ENCODE measurements at places on chromosomes 2 and 18.

DNA sequence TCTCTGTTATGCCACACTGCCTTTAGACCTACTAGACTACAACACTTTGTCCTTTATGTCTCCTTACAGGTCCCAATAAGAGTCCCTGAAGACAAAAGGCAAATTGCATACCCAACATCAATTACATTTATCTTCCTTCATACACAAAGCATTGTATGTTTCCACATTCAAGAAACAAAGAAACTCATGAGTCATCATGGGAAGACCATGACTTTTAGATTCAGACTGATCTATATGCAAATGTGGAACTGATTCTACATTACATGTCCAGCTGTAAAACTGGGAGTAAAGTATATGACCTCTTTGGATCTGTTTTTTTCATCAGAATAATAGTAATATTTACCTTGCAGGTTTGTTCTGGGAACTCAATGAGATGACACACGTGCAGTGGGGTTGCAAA, 25.2 kb upstream of the HNMT start:
- no peak for DNase-seq

DNA sequence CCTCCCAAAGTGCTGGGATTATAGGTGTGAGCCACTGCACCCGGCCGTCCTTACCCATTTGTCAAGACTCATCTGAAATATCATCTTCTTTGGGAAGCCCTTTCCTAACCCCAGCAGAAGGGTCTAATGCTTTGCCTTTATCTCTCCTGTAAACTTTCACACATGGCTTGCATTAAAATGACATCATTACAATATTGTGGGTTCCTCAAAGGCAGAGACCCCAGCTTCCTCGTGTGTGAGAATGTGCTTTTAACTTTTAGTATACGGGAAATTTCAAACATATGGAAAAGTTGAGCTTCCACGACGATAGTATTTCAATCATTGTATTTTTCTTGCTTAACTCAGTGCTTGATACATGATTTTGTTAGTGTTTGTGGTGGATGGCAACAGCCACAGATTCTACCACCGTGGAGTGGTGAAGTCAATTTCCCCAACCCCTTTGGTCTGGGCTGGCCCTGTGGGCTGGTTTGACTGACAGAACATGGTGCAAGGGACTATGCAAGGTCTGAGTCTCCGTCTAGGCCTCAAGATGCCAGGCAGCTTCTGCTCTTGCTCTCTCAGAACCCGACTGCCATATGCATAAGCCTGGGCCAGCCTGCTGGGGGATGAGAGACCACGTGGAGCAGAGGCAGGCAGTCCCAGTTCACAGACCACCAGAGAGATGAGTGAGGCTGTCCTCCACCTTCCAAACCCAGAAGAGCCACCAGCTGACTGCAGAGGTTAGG, 39.9 kb downstream of the NGEF start:
- no peak for DNase-seq

DNA sequence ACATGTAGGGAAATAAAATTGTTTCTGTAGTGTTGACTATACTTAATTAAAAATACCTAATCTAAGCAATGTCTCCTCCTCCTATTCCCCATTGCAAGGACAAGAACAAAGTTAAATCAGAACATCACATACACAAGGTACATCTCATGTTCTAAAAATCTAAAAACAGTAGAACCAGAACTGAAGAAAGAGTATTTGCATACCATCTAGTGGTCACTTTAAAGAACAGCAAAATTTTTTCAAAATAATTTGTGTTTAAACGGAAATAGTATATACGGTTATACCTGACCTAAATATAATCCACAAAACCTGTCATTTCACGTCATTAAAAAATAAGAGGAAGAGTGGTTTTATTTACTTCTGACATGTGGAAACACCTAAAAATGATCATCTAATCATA, 294.3 kb upstream of the KCNH7 start:
- DNase-seq, result no peak

GRCh38 chr18:59096098-59096789, 43.4 kb upstream of the SEC11C start:
- DNase-seq, result peak; percentile 64

DNA sequence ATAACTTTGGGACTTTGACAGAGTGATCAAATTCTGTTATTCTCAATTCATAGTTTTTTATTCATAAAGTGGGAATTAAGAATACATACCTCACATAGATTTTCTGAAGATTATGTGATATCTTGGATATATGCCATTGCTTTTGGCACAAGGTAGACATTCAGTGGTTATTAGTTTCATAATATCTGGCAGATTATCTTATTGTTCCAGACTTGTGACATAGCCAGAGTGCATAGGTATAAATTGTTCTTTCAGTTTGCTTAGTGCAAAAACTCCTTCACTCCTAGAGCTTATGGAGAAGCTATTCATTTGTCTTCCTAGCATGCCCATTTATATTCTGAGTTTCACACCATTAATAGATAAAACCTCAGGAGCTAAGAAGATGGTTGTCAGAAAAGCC, 222.0 kb downstream of the KCNE4 start:
- DNase-seq, result no peak

DNA sequence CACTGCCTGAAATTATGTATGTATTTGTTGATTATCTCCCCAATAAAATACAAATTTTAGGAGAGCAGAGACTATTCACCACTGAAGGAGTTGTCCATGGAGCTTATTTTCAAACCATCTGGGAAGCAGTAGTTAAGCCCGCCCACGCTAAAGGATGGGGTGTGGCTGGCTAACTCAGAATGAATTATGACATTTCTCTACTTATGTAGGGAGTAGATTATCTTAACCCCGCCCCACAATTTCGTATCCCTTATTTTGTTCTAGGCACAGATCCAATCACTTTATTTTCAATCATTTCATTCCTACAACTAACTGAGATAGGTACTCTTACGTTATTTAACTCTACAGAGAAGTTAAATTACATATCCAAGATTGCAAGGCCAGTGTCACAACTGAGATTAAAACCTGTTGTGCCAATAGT, 1.4 kb upstream of the LAPTM4A start:
- DNase-seq, result no peak

DNA sequence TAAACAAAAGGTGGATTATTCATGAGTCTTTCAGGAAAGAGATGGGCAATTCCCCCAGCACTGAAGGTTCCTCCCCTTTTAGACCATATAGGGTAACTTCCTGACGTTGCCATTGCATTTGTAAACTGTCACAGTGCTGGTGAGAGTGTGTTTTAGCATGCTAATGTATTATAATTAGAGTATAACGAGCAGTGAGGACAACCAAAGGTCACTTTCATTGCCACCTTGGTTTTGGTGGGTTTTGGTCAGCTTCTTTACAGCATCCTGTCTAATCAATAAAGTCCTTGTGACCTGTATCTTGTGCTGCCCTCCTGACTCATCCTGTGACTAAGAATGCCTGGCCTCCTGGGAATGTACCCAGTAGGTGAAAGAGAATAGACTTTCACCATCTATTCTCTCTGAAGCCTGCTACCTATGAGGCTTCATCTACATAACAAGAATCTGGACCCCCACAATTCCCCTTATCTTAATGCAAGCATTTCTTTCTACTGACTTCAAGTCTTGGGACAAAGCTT, 148.7 kb downstream of the CABLES1 start:
- peak; percentile 79 for DNase-seq

- no peak for DNase-seq
These were observed 766.9 kb upstream of the ZEB2 start for GRCh38 chr2:145286716-145287275.

GRCh38 chr2:52260904-52261303, 1229.0 kb upstream of the NRXN1 start:
- DNase-seq, result no peak

DNA sequence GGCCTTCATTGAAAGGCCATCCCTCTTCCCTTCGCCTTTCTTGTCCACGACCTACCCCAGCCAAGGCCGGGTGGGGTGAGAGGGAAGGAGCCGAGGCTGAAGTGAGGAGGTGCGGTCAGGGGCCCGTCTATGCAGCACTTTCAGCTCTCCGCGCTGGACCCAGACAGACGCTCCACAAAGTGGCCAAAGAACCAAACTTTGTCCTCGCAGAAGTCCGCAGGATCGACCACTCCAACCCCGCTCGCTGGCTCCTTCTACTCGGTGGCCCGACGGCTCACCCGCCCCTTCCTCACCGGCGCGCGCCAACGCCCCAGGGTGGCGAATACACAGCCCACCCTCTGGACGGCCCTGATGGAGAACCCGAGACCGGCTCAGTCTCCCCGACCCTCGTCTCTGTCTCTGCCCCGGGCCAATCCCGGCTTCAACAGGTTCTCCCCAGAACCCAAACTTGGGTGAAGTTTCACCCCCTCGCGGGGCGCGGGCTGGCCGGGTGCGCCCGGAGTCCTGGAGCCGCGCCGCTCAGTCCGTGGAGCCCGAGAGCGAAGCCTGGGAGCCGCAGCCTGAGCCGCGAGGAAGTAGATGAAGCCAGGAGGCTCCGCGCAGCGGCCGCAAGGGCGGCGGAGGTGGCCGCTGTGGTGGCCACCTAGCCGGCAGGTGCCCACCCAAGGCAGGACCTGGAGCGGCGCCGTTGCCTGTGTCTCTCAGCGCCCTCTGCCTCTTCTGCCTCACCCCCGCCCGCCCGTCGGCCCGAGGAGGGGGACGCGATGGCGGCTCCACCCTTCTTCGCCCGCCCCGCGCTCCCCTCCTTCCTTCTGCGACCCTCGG, 26.7 kb upstream of the ALPP start:
- DNase-seq, result peak; percentile 69

DNA sequence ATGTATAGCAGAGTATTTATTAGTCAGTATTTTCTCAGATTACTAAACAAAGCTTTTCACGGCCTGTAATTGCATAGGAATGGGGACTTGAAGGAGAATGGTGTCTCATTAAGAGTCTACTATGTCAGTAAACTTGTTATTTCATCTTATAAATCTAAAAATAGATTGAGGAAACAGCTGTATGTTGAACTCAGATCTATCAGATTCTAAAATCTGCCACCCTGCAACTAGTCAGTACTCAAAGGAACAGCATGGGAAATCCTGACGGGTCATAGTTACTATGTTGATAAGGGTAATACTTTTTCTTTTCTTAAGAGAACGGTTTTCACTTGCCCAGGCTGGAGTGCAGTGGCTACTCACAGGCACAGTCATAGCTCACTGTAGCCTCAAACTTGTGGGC, 70.2 kb upstream of the EMILIN2 start:
- no peak for DNase-seq

DNA sequence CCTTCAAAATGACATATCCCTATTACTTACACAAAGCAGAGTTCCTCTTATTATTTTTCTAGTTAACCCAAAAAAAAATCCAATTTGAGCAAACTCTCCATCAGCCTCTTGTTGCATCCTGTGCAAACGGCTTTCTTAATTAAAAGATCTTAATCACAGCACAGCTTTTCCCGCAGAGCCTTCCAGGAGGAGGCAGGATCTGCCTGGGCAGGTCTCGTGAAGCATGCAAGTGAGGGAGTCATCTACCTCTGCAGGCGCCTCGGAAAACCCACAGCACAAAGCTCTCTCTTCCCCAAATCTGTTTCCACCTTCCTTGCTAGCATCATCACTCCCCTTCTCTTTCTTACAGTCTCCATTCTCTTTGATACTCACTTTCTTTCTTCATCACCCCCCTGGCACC, 100.4 kb downstream of the EN1 start:
- no peak for DNase-seq

- DNase-seq, result no peak
These were observed 1.0 kb downstream of the CNNM3 start for GRCh38 chr2:96816836-96817702.

DNA sequence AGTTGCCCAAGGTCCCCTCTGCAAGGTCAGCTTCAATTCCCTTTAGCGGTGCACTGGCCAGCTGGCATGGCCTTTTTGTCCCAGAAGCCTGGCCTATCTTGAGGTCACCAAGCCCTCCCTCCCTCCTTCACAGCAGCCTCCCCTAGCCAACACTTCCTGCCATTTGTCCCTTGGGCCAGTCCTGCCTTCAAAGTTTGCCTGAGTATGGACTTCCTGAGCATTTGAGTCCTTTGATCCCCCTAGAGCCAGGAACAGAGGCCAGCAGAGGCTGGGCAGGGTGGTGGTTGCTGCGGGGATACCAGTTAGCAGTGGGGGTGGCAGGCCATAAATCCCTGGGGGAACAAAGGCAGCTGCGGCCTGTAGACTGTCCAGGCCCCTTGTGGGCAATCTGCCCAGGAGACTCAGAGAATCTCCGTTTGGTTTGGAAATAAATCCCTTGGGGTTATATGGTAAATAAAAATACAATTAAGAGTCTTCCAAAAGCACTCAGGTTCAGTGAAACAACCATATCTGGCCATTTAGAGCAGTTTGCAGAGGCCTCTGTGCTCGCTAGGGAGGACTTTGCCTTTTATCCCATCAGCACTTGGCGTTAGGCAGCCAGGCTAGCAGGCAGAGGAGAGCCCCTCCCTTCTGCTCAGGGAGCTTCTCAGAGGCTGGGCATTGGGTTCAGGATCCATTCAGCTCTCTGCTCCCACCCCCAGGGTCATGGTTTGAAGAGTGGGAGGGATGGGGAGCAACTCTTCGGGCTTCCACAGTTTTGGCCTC, 3.1 kb upstream of the HES6 start:
- DNase-seq, result peak; percentile 70

DNA sequence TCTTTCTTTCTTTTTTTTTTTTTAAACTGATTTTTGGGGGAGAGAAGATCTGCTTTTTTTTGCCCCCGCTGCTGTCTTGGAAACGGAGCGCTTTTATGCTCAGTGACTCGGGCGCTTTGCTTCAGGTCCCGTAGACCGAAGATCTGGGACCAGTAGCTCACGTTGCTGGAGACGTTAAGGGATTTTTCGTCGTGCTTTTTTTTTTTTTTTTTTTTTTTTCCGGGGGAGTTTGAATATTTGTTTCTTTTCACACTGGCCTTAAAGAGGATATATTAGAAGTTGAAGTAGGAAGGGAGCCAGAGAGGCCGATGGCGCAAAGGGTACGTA, 587 bp downstream of the MEIS1 start:
- no peak for DNase-seq

GRCh38 chr18:13103366-13103765, 112.2 kb downstream of the CEP192 start:
- no peak for DNase-seq

- no peak for DNase-seq
These were observed 86.1 kb upstream of the CTAGE1 start for GRCh38 chr18:22503803-22504202.

- no peak for DNase-seq
These were observed 112.6 kb upstream of the PXDN start for GRCh38 chr2:1856922-1857321.

DNA sequence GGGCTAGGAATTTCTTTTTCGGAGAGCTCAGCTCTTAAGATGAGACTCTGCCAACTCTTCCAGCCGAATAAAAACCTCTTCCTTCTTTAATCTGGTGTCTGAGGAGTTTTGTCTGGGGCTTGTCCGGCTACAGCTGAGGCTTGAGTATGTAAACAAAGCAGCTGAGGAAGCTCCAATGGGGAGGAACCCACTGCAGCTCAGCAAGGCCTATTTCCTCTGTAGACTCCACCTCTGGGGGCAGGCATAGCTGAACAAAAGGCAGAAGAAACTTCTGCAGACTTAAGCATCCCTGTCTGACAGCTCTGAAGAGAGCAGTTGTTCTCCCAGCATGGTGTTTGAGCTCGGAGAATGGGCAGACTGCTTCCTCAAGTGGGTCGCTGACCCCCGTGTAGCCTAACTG, 838.7 kb downstream of the CCDC85A start:
- no peak for DNase-seq

Measured in H7 (cell line).